ENCODE measurements at places on chromosomes 11 and 22.

DNA sequence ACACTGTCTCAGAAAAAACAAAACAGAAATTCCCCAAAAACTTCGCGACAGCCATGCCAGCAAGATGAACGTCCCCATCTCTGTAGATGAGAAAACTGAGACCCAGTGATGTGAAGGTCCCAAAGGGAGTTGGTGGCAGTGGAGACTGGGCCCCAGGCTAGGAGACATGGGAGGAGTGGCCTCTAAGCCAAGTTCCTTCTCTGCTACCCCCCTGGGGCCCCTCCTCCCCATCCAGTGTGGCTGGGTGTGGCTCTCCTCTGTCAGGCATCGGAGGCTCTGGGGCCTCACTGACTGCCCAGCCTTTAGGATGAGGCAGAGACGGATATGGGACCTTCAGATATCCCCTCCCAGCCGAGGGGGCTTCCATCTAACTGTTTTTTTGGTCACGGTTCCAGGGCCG lies 9.8 kb downstream of the RELT start:
- DNase-seq, result no peak

DNA sequence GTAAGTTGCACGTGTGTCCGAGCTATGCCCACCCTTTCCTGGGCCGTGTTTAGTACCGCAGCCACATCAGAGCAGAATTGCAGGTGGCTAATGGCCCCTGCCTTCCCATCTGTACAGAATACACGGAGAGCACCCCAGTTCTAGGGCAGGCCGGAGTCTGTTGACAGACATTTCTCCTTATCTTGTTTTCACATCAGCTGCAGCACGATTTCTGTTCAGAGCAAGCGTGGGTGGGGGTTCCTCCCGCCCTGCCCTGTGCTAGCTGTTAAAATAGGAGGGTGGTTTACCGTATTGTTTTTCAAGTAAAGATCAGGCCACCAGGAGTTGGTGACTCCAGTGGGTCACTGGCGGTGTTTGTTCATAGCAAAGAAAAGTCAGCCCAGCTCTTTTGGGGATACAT lies 41.1 kb downstream of the UBASH3B start:
- DNase-seq, result peak; percentile 62

DNA sequence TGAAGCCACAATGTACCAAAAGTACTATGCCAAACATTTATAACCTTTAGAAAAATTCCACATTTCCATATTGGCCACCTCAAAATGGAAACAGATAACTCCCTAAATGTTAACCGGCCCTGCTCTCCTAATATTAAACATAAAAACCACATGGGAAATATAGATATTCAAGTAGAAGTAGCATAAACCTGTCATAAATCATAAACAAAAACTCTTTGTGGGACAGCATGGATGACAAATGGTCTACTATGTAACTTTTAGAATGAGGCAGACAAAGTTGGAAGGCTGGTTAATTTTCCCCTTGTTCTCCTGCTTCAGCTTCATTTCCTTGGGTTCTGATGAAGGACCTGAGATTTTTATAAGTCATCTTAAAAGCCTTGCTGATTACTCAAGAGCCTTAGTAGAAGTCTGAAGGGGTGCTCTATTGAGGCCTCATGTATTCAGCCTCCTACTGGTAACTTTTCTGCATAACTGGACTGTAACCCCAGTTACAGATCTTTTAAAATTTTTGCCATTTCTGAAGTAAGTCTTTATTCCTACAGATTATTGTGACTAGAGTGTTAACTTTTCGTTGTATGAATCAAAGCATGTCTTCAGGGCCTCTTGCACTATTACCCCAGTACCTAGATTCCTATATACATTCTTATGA lies 116.4 kb downstream of the STIM1 start:
- no peak for DNase-seq

- DNase-seq, result no peak
These were observed 34.2 kb upstream of the CSNK2A3 start for GRCh38 chr11:11387207-11387606.

DNA sequence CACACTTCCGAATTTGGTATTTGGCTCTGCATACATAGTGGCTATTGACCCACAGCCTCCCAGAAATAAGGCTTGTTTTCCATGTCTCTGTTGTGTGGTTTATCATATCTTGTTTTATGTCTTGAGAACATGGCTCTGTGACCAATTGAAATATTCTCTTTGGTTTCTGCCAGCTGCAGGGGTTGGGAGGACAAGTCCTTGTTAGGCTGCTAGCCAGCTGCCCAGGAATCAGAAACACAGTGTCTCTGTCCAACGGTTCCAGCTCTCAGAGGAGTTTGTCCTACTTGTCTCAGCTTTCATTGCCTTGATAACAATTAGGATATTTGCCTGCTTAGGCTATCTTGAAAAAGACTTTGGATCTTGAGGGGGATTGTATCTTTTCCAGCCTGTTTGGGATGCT lies 6.0 kb upstream of the SLC7A4 start:
- DNase-seq, result no peak

GRCh38 chr22:49179886-49180682 lies 647.6 kb downstream of the BRD1 start:
- DNase-seq, result no peak

DNA sequence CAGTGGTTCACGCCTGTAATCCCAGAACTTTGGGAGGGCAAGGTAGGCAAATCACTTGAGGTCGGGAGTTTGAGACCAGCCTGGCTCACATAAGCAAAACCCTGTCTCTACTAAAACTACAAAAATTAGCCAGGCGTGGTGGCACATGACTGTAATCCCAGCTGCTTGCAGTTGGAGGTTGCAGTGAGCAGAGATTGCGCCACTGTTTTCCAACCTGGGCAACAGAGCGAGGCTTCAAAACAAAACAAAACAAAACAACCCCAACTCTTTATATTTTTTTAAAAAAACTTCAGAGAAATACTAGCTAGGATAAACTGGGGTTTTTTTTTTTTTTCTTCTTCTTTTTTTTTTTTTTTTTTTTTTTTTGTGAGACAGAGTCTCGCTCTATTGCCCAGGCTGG lies 31.8 kb upstream of the RAPSN start:
- no peak for DNase-seq

GRCh38 chr11:70397983-70398833 lies at the start of gene CTTN:
TSS of gene CTTN (plus strand) at chr11:70398529. CDS start at chr11:70407298, 8,769 bp downstream.
- DNase-seq, result peak; percentile 52

- DNase-seq, result no peak
These were observed 27.6 kb upstream of the ZBTB16 start for GRCh38 chr11:114031967-114032320.

- no peak for DNase-seq
These were observed 859.5 kb upstream of the CCDC90B start for GRCh38 chr11:84145616-84146185.

DNA sequence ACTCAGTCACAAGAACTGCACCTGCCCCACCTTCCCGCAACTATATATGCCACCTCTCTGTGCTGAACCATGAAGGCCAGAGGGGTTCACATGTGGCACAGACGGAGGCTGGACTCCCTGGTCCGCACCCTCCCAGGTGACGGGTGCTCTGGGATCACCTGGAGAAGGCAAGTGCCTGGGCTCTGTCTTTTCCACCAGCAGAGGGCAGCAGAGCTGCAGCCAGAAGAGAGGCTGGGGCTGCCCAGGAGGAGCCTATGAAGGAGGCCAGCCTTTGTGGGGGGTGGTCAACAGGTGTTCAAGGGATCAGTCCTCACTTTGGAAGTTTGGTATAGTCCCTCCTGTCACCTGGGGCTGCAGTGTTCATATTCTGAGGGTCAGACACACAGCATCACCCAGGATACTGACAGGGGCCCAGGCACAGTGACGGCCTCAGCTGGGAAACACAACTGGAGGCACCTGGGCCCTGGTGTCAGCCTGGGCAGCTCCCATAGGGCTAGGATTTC lies 39.2 kb upstream of the IGLL5 start:
- peak; percentile 69 for DNase-seq

DNA sequence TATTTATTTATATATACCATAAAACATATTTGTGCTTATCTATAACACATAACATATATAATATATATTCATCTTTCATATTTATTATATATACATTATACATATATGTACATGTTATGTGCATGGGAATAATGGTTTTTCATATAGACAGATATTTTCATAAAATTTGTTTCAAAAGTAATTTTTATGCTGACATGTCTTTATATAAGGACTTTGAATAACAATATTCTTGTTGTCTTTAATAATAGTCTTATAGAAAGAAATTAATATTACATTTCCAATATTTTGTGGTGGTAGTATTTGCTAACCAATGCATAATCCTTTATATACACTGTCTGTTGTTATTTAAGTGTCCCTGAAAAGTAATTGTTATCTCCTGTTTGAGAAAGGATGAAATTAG lies 49.6 kb downstream of the GRM5 start:
- DNase-seq, result no peak

DNA sequence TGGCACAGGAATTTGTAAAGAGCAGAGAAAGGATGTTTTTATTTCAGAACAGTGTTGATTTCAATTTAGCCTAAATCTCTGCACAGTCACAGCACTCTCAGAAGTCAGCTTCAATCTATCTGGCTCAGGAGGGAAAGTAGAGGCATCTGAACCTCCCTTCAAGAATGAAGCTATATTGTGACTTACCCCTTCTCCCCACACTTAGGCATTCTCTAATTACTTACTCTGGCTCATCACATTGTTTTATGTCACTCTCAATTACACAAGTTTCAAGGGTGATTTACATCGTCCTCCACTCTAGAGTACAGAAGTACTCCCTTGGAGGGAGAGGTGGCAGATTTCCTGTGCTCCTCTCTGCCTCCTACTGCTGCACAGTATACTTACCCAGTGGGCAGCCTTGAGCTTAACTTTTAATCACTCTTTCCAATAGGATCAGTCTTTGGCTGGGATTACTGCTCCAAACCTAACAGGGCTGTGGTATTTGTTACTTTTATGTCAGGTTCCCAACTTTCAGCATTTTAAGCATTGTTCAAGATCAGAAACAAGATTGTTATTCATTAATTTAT lies 211.4 kb downstream of the AASDHPPT start:
- no peak for DNase-seq

GRCh38 chr11:15841931-15842740 lies 514.2 kb downstream of the SOX6 start:
- no peak for DNase-seq

- no peak for DNase-seq
These were observed 2.4 kb downstream of the ASPHD2 start for GRCh38 chr22:26431261-26431995.

DNA sequence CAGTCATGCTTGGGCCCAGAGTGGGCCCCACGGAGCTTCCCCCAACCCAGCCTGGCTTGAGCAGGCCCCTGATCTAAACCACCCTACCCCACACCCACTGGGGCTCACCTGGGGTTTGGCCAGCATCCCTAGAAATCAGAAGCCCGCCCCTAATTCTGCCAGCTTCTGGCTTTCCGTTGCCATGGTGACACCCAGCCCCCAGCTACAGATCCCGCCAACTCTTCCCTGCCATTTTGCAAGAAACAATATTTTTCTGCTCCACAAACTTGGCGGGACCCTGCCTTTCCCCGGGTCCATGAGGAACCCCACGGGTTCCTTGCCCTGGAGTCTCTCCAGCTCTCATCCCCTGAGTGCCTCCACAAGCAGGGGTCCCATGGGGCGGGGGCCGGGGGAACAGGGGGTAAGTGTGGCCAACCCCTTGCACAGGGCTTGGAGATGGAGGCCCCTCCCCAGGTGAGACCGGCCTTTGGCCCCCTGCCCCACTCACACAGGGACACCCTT lies 90.0 kb downstream of the CDKN1C start:
- DNase-seq, result no peak

DNA sequence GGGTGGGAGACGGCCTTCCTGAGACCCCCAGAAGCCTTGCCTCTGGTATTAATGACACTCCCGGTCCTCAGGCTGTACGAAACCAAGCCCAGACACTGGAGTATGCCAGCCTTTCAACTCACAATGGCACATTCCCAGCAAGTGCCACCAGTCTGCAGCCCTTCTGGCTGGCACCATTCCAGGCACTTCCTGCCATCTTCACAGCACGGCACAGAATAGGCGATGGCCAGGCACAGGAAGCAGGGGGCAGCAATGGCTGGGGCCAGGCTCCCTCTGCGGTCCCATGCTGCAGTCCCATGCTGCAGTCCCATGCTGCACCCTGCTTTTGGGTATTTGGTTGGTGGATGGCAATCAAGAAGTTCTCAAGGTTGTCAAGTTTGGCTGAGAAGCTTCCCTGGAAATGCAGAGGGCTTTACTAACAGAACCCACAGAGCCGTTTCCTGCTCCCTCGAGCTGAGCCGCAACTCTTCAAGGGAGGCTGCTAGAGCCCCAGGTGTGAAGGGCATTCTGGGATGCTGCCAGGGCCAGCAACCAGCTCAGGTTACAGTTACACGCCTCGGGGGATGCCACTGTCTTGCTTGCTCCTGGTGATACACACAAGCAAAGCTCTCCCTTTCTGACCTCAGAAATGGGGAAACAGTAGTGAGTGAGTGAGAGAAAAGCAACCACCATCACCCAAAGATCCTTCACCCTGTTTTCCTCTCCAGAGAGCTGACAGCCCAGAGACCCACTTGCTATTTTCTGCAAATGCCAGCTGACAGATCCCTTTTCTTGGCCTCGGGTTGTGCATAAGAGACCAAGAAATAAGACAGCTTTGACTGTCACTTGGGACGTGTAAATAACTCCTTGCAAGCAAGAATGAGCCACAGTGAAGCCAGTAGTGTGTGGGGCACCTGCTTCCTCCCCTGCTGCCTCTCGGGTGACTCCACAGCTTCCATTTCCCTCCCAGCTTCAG lies 23.9 kb downstream of the LRFN4 start:
- no peak for DNase-seq

- DNase-seq, result no peak
These were observed 20.5 kb upstream of the GRIA4 start for GRCh38 chr11:105589346-105589745.

DNA sequence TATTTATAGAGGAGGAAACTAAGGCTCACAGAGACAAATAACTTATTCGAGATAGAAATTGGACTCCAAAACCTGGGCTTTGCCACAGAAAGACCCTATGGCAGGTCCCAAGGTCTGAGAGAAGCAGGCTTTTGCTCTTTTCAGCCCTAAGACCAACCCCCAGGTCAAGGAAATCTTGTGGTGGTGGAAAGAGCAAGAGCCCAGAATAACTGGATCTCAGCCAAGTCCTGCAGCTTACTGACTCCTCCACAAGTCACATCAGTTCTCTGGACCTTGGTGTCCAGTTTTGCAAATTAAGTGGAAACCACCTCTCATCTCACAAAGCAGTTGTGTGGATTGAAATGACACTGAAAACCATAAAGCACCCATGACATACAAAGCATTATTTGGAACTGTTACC lies 122.2 kb downstream of the C11orf58 start:
- no peak for DNase-seq
